ENCODE measurements at places on chromosomes 4 and X.

DNA sequence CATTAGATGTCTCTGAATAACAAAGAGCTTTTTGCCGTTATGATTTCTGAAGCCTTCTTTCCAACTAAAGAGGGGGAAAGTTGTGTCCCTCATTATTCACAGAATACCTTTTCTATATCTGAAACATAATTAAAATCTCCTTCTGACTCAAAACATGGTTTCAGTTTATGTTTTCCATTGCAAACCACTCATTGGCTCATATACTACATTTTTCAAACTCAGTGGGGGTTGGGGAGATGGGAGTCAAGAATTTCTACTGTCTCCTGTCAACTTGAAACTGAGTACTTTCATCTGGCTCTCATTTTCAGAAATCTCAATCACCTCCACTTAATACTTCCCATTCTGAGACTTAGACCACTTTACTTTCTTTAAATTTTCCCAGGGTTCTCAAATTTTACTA, 1839.5 kb upstream of the PCDH10 start:
- no peak for DNase-seq

DNA sequence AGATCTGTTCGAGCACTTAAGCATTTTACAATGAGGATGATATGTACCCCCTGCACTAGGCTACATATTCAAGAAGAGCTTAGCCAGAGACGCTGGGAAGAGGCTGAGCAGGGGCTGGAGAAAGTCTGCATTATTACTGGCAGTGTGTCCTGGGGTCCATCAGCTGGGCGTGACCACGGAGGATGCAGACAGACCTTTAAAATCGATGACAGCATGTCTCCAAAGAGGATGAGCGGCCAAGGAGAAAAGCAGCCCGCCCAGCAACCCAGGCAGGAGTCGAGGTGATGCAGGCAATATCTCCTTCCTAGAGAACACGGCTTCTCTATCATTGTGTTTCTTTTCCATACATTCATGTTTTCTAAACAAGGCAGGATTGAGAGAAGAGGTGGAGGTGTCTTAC, 300.7 kb downstream of the USP46 start:
- no peak for DNase-seq

DNA sequence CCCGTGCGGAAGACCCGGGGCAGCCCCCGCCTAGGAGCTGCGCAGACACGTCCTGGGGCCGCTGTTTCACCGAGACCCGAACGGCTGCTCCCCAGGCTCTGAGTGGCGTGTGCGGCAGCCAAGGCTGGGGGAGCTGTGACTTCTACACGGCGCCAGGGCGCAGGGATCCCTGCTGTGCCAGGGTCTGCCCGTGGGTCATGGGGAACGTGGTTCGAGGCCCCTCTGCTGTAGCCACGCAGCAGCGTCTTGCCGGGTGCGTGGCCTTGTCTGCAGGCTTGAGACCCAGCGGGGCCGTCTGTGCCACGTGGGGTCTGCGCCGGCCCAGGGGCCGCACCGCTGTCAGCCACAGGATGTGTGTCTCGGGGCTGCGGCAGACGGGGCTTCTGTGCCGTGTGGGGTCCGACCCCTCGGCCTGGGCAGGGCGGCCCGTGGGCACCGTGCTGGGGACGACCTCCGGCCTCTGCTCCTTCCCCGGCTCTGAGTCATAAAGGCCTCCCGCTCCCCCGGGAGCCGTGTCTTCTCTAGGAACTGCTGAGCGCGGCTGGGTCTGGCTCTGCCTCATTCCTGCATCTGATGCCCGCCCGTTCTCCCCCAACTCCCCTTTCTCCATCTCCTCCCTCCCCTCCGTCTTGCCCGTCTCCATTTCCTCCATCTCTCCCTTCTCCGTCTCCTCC, 12.7 kb upstream of the GTPBP6 start:
- no peak for DNase-seq

DNA sequence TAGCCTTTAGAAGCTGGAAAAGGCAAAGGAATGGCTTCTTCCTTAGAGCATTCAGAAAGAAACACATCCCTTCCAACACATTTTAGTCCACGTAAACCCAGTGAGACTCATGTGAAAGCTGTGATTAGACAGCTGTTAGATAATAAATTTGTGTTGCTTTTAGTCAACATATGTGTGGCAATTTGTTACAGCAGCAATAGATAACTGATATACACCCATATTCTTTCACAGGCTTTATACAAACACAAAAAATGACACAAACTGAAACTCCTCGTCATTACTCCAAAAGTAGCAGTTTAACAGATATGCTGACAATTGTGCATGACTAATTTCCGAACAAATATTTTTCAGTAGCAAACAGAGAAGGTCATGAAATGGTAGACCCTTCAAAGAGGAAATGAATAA, 65.3 kb downstream of the ANTXR2 start:
- no peak for DNase-seq

- DNase-seq, result no peak
Observed at GRCh38 chr4:67565284-67565683, 6.8 kb downstream of the STAP1 start.

- DNase-seq, result no peak
Observed at GRCh38 chr4:9933184-9933583, 88.1 kb downstream of the SLC2A9 start.

GRCh38 chrX:119661486-119661885, 31.5 kb downstream of the SEPTIN6 start:
- no peak for DNase-seq

- DNase-seq, result no peak
Observed at GRCh38 chrX:2374086-2374485, 126.7 kb downstream of the DHRSX start.

DNA sequence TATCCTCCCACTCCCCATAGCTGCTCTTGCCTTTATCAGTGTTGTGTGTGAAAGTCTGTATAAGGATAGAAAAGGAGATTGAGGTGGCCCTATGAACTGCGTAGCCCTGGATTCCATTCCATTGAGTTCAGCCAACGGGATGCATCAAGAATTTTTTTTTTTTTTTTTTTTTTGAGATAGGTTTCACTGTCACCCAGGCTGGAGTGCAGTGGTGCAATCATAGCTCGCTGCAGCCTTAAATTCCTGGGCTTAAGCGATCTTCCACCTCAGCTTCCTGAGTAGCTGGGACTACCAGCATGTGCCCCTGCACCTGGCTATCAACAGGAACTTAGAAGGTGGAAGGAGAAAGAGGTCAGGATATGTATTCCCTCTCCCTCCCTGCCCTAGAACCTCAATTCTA, 187.2 kb upstream of the SPRY1 start:
- no peak for DNase-seq

- DNase-seq, result peak; percentile 19
Observed at GRCh38 chrX:106999002-106999975, 723 bp downstream of the MORC4 start.

GRCh38 chrX:13816643-13817627, at the start of gene GPM6B:
TSS of gene GPM6B (minus strand) at chrX:13817093. CDS start at chrX:13816904, 189 bp downstream.
- no peak for DNase-seq

DNA sequence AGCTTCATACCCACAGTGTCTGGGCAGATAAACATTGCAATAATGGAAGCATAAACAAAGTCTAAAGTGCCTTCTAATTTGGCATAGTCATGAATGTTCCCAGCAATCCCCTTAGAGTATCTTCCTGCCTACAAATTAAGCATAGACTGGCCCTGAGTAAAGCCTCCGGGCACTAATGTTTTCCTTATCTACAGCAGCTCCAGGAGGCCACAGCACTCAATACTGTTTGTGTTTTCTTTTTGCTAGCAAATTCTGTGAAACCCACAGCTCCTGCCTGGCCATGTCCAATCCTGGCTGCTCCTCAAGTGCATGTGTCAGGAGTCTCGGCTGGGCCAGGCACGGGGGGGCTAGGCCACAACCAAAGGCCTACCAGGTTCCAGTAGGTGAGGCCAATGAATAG, 102.7 kb upstream of the TBC1D9 start:
- no peak for DNase-seq

GRCh38 chrX:38225093-38225492, 4.4 kb upstream of the SRPX start:
- no peak for DNase-seq

- no peak for DNase-seq
Observed at GRCh38 chr4:97153042-97153441, 990.2 kb downstream of the STPG2 start.

DNA sequence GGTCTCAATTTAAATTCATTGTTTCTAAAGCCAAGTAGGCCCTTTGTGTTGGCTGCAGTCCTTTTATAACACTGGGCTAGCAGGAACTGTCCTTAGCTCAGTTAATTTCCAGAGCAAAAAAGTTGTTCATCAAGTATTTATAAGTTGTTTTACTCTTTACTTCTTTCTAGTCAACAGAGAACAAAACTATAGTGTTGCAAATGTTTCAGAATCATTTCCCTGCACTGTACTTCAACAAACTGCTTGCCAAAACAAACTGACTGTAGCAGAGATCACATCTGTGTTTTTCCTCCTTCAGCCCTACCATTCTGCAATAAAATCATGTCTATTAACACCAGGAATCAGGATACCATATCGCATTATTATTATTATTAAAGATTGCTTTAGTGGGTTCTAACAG, 168.5 kb upstream of the SH3RF1 start:
- no peak for DNase-seq

DNA sequence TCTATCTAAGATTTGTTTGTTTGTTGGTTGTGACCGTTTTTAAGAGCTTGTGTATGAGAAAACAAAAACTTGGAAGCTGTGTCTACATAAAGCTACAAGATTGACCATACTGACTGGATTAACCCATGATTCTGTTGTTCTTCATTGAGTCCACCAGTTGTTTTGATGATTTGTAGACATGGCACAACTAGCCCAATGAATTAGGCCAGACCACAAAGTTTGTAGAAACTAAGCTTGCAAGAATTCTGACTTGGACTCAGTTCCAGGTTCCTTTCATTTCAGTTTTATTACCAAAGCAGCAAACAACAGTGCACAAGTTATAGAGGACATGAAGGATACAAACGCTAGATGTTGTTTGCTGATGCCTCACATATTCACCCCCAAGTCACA, 119.3 kb downstream of the RASGEF1B start:
- no peak for DNase-seq

- DNase-seq, result no peak
Observed at GRCh38 chr4:147103403-147103946, 157.8 kb upstream of the TTC29 start.

DNA sequence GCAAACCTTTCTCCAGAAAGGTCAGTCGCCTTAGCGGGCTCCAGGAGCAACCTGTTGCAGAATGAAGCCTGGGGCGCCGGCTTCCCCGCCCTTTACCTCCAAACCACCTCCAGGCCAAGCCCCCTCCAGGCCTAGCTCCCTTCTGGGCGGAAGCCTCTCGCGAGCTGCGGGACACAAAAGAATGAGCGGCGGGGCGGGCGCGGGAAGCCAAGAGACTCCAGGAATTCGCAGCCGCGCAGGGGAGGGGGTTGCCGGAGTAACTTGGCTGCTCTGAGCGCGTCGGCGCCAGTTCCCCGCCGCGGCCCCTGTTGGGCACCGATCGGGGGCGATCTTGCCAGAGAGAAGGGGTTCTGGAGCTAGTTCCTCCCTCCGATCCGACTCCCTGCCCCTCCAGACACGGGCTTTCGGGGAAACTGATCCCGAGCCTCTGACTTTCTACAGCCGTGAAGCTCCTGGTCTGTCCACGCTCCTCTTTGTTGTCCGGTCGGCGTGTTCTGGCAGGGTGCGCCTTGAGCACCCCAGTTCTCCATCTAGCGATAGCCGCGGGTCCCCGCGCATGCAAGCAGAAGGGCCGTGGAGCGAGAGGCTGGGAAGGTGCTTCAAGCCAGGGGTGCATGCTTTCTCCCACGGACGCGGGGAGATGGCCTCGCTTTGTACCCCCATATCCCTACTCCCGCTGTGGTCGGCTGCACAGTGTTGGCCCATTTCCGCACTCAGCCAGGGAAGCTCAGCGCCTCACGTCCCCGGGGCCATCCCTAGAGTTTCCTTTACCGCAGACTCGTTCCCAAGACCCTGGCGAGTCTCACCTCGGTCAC, 1.2 kb downstream of the PROM1 start:
- DNase-seq, result no peak

- no peak for DNase-seq
Observed at GRCh38 chrX:138254001-138254400, 457.5 kb downstream of the FGF13 start.

DNA sequence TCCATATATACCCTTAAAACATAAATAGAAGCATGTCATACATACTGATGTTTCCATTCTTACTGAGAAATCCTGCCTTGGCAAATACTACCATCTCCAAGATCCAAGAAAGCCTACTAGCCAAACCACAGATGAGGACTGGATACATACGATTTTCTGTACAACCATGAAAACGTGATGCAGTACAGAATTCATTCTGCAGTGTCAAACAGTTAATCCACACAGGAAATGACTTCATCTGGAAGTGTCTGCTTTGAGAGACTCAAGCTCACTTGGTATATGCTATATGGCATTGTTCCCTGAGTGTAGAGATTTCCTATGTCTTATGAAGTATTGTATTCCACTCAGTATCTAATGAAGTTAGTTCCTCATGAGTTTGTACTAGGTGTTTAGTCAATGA, 94.3 kb downstream of the CT47B1 start:
- no peak for DNase-seq

DNA sequence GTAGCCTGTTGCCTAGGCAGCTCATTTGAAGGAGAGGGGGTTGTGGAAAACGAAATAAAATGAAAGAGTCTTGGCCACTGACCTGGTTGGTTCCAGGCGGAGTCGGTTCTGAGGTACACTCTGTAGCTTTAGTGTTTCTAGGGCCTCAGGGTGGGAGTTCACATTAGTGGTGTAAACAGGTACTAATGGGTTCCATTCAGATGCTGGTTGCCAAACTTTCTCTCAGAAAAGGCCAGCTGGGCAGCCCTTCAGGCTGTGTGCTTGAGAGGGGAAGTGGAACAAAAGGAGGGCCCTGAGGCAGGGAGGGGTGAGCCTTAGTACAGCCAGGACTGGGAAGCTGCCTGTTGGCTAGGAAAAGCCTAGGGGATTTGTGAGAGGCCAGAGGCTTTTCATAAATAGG, 24.8 kb downstream of the NHSL2 start:
- DNase-seq, result no peak

DNA sequence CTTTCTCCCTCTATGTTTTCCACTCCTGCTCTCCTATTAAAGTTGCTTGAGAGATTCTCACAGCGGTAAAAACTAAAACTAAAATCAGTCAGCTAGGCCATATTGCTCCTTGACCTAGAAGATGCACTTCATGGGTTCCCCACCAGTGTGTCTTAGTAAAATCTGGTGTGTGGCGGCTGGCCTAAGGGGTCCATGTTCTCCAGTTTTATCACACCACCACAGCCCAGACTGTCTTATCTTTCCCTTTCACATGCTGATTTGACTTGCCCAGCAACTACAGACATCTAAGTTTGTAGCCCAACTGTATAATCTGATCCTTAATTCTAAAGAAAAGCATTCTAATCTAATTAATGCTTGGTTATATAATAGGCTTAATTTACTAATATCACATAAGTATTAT, 68.0 kb downstream of the ATP8A1 start:
- no peak for DNase-seq
